Suprapubic skin (tissue), 4 donors: ENCODE measurements at places on chromosomes 7 and 10.

GRCh38 chr7:143229054-143229790, 7.4 kb downstream of the TAS2R40 start:
- DNase-seq = no peak

- no peak for DNase-seq
Observed at GRCh38 chr10:117532003-117532385, 10.6 kb upstream of the EMX2 start.

- peak; percentile 37 for DNase-seq
Observed at GRCh38 chr10:33143160-33143728, 185.2 kb upstream of the ITGB1 start.

DNA sequence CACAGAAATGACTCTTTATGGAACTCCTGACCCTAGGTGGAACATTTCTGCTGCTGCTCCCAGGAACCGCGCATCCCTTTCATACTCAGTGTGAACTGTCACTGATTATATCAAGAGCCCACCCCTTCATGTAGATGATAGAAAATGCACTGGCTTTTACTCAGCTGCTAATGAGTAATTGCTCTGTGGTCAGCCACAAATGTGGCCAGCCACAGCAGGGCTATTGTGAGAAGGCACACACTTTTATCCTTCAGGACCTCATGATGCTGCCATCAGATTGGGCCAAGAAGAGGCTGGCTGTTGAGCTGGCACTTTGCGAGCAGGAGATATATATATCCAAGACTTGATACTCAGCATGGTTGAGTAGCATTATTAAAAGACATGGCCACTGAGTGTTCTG, 124.7 kb downstream of the CFAP58 start:
- DNase-seq = no peak

- no peak for DNase-seq
Observed at GRCh38 chr7:133754708-133755107, 372.4 kb upstream of the LRGUK start.

- DNase-seq = no peak
Observed at GRCh38 chr7:141788296-141788695, 1.7 kb upstream of the TAS2R5 start.

- DNase-seq = no peak
Observed at GRCh38 chr10:1874533-1874932, 137.2 kb upstream of the ADARB2 start.

GRCh38 chr10:3043512-3044368, 23.6 kb upstream of the PFKP start:
- DNase-seq = no peak

DNA sequence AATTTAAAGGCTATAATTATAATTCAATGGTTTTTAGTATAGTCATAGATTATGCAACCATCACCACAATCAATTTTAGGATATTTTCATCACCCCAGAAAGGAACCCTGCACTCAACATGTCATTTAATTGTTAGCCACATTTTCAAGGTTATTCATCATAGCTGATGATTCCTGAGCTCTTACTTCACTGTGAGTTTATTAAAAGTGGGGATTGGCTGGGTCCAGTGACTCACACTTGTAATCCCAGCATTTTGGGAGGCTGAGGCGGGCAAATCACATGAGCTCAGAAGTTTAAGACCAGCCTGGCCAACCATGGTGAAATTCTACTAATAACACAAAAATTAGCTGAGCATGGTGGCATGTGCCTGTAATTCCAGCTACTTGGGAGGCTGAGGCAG, 787 bp downstream of the CCL26 start:
- no peak for DNase-seq

DNA sequence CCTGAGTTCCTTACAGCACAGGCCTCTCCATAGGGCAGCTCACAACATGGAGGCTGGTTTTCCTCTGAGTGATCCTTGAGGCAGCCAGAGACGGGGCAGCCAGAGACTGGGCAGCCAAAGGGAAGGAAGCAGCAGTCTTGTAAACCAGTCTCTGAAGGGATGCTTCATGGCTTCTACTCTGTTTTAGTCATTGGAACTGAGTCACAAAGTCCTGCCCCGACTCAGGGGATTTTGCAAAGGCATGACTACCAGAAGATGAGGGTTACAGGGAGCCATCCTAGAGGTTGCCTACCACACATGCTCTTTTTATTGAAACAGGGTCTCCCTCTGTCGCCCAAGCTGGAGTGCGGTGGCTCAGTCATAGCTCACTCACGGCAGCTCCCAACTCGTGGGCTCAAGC, 44.4 kb upstream of the COMMD3 start:
- DNase-seq = no peak

DNA sequence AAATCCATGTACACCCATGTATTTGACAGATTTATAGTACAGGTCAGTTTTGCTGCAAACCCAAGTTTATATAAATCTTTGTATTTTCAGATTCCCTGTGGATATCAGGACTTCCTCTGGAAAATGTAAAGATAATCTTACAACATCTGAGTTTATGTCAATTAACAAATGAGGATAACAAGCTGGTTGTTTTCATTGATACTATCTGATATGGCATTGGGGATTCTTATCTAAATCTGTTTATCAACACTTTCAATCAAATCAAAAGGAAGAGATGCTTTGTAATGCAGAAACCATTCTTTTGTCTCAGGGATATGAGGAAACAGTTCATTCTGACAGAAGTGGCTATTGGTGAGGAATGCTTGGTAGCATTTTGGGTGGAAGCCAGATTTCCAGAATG, 64.9 kb upstream of the FAM204A start:
- DNase-seq = no peak

DNA sequence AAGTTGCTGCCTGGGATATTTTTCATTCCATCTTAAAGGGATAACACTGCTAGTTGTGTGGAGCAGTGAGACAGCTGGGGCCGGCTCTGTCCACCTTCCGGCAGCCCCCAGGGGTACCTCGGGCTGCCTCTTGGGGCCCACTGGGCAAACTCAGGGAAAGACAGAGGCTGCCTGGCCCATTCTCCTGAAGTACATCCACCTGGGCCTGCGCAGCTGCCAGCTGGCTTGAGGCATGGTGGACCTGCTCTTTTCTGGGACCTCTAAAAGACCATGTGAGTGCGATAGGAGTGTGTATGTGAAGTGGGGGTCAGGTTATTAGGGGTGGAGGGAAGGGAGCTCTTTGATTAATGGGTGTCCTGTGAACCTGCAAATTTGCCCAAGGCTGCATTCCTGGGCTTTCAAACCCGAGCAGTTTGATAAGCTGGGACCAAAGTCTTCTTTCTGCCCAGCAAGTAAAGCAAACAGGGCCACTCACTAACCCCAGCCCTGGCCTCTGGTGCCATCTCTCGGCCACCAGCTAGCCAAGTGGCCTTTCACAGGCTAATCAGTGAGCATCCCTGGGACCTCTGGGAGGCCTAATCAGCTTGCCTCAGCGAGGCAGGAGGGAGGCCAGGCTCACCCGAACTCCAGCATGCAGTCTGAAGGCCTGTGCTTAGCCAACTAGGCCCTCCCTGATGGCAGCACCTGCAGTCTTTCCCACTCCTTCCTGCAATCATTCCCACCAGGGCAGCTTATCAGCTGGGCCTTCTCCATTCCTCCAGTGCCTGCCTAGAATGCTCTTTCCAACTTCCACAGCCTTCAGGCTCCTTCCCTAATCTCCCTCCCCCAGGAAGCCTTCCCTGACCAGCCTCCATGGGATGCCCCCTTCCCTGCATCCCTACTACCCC, 954.7 kb upstream of the ZNF722 start:
- DNase-seq = no peak

DNA sequence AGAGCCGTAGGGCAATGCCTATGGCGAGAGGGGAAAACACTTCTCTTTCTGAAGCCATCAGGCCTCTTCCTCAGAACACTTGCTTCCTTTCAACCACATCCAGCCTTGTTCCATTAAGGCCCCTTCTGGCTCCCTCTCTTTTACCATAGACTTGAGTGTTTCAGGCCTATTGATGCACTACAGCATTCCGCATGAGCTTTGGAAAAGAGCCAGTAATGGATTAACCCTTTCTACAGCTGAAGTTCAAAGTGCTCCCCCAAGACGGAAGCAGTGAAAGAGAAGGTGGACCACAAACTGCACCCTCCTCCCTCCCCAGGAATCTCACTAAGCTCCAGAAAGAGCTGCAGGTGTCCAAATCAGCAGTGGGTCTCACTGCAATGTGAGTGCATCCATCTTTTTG, 102.7 kb upstream of the C7orf33 start:
- no peak for DNase-seq

- DNase-seq = no peak
Observed at GRCh38 chr7:121576148-121576917, 180.2 kb upstream of the FAM3C start.

GRCh38 chr10:47043928-47044538, 132.8 kb downstream of the PTPN20 start:
- no peak for DNase-seq

DNA sequence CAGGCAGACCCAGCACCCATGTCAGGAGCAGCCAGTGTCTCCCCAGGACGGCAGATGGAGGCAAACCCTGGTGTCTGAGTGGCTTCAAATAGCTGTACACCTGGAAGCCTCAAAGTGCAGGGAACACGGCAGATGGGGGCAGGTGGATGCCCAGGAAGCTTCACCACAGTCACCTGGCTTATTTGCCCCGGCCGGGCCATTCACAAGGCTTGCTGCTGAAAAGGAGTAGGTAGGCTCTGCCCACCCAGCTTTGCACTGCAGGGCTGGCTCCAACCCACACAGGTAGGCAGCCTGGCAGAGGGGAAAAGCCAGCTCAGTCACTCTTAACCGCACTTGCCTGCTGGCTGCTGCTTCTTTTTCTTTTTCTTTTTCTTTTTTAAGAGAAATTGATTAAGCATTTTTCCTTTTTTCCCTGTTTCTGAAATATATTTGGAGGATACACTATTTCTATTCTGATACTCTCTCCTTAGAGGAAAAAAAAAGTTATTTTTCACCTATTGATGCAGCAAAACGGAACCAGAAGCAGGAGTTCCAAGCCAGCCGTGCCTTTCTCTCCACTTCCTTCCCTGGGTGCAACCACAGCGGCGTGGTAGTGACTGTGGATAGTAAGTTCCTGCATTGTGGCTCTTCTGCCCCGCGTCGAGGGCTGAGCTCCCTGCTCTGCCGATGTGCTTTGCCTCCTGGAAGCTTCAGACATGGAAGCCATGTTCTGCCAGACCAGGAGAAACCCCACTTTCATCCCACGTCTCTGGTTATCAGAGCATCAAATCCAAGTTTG, 118.3 kb downstream of the KLF6 start:
- no peak for DNase-seq

GRCh38 chr7:44565097-44565794, 8.5 kb downstream of the DDX56 start:
- DNase-seq = no peak

- no peak for DNase-seq
Observed at GRCh38 chr10:70596860-70597809, 5.4 kb downstream of the PRF1 start.

GRCh38 chr7:114519240-114519639, 104.6 kb downstream of the FOXP2 start:
- no peak for DNase-seq

DNA sequence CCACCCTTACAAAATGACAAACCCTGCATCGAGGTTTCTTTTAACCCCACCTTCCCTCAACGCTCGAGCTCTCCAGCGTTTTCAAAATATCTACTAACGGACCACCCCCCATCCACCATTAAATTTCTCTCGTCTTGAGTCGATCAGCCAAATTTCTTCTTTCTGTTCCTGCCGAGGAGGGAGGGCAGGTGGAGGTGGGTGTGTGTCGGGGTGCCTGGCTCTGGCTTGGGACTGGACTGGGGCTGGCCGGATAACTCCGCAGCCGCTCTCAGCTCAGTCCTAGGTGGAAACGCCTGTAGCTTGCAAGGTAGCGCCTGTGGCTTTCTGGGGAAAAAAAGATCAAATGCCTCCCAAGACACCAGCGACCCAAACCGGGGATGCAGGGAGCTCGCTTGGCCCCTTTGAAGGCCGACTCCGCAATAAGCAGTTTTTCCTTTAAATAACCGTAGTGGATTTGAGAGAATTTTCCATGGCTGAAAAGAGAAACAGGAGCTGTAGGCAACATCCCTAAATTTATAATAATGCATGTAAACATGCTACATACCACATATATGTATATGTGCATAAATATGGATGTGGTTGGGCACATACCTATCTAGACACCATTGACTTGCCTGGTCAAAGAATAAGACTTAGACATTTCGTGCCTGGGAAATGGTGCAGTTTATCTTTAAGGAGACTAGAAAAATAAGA, 1.9 kb upstream of the TMEM178B start:
- DNase-seq = no peak

- DNase-seq = no peak
Observed at GRCh38 chr7:16491148-16491547, 25.6 kb upstream of the SOSTDC1 start.

DNA sequence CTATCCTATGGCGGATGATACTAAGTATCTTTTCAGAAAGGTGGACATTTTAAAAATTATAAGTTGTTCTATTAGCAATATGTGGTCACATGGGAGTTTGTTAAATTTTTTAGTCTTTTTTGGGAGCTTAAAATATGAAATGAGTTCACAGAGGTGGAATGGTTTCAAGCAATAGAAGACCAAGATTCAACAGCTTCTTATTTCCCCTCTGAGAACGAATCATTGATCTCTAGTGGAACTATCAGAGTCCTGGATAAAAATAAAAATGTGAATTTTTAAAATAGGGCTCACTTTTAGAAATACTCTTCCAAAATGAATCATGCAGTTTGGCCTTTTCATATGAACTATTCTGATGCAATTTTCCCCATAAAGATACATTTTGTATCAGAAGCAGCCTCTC, 467.7 kb upstream of the KLF6 start:
- no peak for DNase-seq

GRCh38 chr7:130458257-130458656, 17.4 kb upstream of the CEP41 start:
- no peak for DNase-seq

- DNase-seq = no peak
Observed at GRCh38 chr7:142913566-142913965, 20.0 kb downstream of the TRPV5 start.

DNA sequence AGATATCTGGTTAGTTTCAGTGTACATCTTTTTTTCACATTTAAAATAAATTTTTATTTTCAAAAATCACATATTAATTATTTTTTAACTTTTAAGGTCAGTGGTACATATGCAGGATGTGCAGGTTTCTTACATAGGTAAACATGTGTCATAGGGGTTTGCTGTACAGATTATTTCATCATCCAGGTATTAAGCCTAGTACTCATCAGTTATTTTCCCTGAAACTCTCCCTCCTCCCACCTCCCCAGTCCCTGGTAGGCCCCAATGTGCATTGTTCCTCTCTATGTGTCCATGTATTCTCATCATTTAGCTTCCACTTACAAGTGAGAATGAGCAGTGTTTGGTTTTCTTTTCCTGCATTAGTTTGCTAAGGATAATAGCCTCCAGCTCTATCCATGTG, 323.0 kb downstream of the C7orf25 start:
- no peak for DNase-seq

DNA sequence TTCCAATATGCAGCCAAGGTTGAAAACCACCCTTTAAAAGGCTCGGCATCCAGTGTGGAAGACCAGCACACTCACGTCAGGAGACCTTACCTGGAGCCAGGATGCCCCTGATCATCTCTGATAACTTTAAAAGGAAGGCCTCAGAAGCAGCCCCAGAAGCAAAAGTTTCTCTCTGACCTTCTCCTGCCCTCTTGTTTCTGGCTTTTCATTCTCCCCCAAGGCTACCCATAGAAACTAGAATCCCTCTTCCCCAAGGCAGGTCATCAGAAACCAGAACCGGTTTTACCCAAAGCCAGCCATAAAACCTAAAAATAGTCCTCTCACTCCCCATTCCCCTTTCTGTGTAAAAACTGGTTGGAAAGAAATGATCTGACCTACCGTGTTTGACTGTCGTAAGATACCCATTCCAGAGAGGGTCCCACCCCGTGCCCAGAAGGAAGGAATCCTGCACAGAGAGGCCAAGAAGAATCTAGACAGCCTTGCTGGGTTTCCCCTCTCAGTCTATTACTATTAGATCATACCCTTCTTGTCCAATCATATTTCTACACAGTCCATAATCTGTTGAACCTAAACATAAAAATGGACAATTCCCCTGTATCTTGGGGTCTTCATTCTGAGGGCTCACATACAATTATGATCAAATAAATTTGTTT, 17.5 kb upstream of the TSPAN14 start:
- no peak for DNase-seq
